ENCODE measurements at places on chromosomes 12 and 14.

DNA sequence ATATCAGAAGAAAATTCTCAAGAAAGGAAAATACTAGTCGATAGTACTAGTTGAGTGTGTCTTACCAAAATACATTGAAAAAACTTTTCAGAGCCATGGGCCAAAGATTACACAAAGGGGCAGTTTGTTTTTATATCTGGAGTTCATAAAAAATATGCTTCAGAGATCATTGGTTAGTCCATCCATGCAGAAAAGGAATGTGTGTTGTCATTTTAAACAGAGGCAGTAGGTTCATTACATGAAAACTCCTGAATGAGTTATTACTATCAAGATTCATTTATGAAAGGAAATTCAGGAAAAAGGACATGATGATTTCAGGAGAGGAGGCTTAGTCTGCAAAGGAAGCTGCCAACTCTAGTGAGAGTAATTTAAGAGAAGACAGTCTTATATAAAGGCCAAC lies 354.8 kb downstream of the AEBP2 start:
- DNase-seq: no peak

- no peak for DNase-seq
These were observed 163.3 kb downstream of the TMTC3 start for GRCh38 chr12:88305254-88305890.

- peak; percentile 66 for DNase-seq
These were observed 8.1 kb downstream of the STAC3 start for GRCh38 chr12:57242691-57243454.

- DNase-seq: no peak
These were observed 190.7 kb upstream of the CCND2 start for GRCh38 chr12:4082809-4083403.

GRCh38 chr12:69509308-69509736 lies 39.1 kb downstream of the FRS2 start:
- no peak for DNase-seq

- no peak for DNase-seq
These were observed 8.2 kb downstream of the ALDH1L2 start for GRCh38 chr12:105076098-105076497.

DNA sequence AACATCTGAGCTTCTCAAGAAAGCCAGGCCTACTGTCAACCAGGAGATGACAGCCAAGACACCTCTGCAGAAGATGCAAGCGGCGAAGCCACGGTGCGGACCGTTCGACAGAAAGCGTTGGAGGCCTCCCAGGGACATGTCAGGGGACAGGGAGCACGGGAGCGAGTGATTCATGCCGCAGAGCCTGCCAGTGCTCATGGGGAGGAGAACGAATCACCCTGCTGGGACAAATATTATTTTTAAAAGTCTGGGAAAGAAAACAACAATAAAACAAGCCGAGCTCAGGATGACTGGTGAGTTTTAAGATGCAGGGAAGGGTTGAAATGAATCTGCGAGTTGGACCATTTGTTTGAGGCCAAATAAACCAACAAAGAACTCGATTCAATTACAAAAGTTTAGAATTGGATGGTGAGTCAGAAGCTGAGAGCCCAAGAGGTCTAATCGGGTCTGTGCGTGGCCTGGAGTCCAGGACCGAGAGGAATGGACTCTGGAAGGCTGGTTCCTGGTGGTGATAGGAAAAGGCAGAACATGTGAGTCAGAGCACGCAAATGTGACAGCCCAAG lies 91.0 kb downstream of the RBM19 start:
- no peak for DNase-seq

DNA sequence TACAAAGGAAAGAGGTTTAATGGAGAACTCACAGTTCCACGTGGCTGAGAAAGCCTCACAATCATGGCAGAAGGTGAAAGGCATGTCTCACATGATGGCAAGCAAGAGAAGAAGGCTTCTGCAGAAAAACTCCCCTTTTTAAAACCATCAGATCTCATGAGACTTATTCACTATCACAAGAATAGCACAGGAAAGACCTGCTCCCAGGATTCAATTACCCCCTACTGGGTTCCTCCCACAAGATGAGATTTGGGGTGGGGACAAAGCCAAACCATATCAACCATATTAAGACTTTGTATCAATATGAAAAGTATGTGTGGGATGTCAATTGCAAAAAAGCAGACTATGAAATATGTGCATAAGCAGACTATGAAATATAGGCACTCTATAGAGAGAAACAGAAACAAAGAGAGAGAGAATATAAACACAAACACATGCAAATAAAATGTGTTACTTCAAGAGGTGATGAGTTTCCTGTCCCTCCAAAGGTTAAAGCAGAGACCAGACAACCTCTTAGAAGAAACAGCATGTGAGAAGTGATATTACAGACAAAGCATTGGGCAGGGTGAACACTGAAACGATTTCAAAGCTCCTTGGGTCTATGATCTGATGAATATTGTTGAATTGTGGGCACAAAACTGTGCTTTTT lies 151.2 kb upstream of the KRR1 start:
- no peak for DNase-seq

GRCh38 chr14:92960706-92961566 lies 38.0 kb downstream of the CHGA start:
- peak; percentile 59 for DNase-seq

- DNase-seq: no peak
These were observed 2.1 kb upstream of the TEX52 start for GRCh38 chr12:2858944-2859421.

GRCh38 chr14:50010752-50011151 lies 105.6 kb downstream of the VCPKMT start:
- no peak for DNase-seq

DNA sequence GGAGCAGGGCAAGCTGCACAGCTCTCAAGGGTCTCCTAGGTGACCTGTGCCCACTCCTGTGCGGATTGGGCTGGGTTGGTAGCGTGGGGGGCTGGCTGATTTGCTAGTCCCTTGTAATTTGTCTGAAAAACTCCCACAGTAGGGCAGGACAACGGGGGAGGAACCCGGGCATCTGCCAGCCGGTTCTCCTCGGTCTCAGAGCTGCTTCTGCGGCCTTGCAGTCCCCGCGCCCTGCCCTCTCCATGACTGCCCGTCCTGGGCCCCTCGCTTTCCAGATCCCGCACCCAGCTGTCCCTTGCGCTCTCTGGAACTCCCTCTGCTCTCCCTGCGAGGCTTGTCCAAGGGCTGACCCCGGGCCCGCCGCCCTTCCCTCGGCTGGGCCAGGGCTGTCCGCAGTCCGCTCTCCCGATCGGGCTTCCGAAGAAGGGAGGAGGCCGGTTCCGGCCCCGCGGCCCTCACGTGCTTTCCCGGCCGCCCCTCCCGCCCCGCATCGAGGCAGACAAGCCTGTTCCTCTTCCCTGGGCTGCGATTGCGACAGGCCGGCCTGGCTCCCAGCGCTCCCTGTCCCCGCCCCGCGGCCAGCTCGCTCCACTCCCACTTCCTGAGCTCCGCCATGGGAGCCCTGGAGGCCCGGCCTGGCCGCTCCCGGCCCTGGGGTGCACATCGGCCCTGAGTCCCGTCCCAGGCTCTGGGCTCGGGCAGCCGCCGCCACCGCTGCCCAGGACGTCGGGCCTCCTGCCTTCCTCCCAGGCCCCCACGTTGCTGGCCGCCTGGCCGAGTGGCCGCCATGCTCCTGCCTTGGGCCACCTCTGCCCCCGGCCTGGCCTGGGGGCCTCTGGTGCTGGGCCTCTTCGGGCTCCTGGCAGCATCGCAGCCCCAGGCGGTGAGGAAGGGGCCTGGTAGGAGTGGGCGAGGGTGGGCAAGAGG lies at the start of gene LTBR:
Gene LTBR (plus strand): TSS at position 591 of the 927 bp plus-strand sequence. CDS start 197 bp downstream, at position 788.
- peak; percentile 93 for DNase-seq

- DNase-seq: no peak
These were observed 200.7 kb downstream of the C12orf50 start for GRCh38 chr12:87828382-87828973.

DNA sequence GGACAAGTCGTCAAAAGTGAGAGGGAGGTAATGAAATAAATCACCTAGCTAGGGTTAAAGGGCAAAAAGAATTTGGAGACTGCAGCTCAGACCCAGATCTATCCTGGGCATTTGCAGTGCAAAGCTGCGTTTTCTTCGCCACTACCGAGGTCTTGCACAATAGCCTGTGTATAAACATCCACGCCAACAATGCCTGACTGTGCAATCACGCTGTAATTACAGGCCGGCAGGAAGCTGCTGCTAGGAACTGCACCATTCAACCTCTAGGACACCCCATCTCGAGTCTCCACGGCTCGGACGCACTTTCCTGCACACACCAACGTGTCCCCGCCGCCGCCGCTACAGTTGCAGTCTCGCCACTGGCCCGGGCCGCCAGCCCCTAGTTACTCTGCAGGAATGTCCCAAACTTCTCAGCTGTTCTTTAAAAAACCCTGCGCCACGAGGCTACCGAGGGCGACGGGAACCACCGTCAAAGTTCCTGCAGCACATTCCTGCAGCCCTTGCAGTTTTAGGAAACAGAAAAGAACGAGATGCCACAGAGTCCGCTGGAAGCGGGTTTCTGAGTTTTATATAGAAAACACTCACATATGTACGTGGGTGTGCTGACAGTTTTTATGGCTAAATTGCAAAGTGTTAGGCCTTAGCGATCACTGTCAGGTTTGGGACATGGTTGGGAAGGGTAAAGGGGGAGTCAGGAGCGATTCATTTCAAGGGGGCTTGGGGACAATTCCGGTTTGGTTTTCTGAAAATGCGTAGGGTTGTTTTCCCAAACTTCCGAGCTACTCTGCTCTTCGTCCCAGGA lies 65.6 kb upstream of the PTGR2 start:
- DNase-seq: peak; percentile 88

- DNase-seq: peak; percentile 50
These were observed 6.1 kb downstream of the SOS2 start for GRCh38 chr14:50225067-50225973.

DNA sequence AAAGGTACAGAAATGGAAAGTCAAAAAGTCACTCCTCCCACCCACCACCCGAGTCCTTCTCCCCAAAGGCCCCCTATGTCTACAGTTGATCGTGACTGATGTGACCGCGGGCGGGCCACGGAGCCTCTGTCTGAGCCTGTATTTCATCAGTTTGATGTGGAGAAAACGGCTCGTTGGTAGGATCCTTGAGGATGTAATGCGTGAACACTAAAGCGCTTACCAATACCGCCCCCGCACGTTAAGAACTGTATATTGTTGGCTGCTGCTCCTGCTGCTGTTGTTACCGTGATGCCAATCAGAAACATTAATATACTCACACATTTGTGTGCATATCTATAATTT lies 24.6 kb upstream of the UBC start:
- DNase-seq: peak; percentile 54

DNA sequence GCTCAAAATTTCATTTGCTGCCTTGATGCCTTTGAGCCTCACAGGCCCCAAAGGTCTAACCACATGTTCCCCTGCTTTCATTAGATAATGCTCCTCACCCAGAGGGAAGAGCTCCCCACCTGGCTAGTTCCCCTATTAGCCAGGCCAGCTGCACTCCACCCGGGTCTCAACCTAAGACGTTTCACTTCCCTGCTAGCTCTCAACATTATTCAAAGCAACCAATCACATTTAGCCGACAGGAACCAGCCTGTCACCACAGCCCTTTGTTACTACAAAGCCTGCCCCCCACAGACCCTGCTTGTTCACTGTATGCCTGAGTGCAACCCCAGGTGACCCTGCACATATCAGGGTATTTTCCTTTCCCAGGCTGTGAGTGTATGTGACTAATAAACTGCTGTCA lies 78.6 kb downstream of the SLC15A5 start:
- DNase-seq: no peak

GRCh38 chr14:24818058-24818822 lies 184.2 kb upstream of the GZMB start:
- DNase-seq: no peak

DNA sequence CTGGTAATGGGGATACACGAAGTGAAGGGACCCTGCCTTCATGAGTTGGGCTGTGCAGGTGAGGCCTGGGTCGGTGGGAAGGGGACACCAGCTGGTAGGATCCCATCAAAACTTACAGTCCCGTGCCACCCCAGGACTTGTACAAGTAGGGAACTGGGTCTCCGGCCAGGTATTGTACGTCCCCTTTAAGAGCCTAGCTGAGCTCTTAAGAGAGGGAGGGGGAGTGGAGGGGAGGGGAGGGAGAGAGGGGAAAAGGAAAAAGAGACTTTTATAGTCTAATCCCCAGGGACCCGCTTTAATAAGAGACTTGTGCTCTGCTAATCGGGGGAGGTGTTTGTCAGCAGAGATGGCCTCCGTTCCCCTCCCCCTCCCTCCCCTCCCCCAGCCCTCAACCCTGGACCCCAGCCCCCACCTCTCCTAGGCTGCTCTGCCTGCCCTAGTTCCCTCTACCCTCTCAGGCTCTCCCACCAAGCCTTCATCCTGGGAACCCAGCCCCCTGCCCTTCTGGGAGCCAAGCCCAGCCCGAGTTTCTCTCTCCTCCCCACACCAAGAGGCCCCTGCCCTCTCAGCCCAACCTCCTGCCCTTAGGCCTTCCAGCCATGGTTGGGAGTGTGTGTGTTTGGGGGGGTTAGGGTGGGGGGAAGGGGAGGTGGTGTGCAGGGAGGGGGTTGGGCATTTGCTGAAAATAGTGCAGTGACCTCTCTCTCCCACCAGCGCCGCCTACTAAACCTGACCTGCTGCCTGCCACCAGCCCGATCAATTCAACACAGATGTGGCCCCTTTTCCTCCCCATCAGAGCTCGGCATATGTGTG lies 2.6 kb downstream of the GDF11 start:
- DNase-seq: no peak

- no peak for DNase-seq
These were observed 33.3 kb upstream of the ALDH2 start for GRCh38 chr12:111733340-111733915.

- DNase-seq: no peak
These were observed 23.2 kb upstream of the BMAL2 start for GRCh38 chr12:27309293-27309994.

- DNase-seq: no peak
These were observed 61.1 kb downstream of the RNF34 start for GRCh38 chr12:121461048-121461447.

DNA sequence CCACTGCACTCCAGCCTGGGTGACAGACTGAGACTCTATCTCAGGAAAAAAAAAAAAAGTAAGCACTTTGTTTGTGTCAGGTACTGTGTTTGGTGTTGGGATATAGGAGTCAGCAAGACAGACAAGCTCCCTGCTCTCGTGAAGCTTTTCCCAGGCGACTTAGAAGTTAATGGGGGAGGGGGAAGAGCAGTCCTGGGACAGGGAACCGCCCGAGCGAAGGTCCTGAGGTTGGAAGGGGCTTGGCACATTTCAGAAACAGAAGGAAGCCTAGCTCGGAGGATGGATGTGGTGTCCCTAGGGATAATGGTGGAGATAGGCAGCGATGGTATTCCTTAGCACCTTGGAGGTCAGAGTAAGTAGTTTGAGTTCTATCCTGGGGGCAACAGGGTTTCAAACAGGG lies 8.5 kb upstream of the COX6A1 start:
- DNase-seq: no peak
